EH (cell line): ENCODE measurements at places on chromosomes 3 and 15.

DNA sequence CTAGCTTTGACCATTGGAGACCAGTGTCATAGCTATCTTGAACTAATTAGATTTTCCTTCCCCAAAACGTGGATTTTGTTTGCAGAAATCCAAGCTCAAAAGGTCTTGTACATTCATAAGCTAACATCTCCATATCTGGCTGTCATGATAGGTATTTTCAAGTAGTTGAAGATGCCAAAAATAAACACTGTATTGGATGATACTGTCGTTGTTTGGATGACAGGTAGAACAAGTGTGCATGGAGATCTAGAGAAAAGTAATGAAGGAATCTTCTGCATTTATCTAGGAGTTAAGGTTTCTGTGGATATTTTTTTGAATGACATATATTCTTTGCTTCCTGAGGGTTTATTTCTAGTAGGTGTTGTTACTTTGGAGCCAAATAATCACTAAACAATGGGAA lies 1696.1 kb downstream of the SI start:
- DNase-seq, result no peak

DNA sequence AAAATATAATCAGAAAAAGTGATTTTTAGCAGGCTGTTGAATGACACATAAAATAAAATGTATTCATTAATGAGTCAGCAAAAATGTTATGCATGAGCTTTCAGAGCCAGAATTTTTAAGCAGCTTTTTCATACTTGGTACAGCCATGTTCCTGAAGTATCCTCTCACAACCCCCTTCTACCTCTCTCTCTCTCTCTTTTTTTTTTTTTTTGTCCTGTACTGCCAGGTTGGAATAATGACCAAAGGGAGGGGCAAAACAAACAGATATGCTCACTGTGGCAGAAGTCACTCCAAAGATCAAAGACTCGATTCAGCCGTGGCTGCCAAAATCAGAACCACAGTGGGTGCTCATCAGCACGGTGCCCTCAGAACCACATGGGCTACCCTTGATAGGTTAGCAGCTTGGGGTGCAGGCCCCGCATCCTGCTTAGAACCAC lies 383.0 kb downstream of the ZBTB20 start:
- peak; percentile 47 for DNase-seq

- peak; percentile 98 for DNase-seq
Observed at GRCh38 chr15:62977952-62978811, 64.4 kb upstream of the TPM1 start.

GRCh38 chr15:66872405-66872804 lies 170.4 kb downstream of the SMAD6 start:
- peak; percentile 55 for DNase-seq

GRCh38 chr3:128317698-128318231 lies 148.9 kb downstream of the DNAJB8 start:
- no peak for DNase-seq

DNA sequence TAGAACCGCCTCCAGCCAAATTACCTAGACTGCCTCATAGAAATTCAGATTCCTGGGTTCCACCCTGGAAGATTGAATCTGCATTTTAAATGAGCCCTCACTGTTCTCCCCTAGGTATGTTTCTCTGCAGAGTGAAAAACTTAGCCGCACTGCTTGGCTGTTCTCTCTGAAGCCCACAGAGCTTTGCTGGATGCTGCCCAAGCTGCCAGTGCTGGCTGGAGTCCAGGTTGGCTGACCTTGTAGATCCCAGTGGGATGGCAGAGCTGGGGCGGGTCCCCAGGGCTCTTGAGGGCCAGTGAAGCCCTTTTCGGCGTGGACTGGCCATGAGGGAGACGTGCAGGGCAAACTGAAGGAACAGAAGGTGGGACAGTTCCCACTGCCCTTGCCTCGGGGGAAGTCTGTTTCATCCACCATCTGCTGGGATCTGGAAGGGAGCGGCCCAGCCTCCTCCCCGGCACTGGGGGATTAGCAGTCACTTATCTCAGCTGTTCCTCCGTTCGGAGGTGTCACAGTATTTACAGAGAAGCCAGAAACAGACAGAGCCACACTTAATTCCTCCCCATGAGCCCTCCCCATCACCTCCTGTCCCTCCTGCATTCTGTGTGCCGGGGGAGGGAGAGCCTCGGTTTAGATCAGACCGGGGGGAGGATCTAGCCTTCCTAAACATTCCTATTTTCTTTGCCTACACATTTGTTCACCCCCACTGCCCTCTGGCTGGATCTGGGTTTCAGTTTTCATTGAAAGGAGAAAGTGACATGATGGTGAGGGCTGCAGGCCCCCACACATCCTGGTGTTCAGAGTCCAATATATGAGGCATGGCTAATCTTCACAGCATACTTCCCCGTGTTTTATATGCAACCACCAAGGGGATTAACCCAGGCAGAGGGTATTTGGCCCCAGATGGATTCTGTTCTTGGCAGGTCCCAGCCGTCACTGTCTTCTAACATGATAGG lies 4.1 kb upstream of the ACTC1 start:
- DNase-seq, result peak; percentile 65

DNA sequence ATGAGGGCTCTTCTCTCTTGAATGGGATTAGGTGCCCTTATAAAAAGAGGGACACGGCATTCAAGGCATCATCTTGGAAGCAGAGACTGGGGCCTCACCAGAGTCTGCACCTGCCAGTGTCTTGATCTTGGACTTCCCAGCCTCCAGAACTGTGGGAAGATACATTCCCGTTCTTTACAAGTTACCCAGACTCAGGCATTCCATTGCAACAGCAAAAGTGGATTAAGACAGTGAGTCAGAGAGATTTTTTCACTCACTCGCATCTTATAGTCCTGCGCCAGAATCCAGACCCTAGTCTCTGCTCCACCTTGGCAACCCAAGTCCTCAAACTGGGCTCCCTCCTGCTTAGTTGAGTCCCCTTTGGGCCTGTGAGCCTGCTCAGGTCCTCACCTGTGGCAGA lies 2.7 kb downstream of the LCTL start:
- DNase-seq, result peak; percentile 19

DNA sequence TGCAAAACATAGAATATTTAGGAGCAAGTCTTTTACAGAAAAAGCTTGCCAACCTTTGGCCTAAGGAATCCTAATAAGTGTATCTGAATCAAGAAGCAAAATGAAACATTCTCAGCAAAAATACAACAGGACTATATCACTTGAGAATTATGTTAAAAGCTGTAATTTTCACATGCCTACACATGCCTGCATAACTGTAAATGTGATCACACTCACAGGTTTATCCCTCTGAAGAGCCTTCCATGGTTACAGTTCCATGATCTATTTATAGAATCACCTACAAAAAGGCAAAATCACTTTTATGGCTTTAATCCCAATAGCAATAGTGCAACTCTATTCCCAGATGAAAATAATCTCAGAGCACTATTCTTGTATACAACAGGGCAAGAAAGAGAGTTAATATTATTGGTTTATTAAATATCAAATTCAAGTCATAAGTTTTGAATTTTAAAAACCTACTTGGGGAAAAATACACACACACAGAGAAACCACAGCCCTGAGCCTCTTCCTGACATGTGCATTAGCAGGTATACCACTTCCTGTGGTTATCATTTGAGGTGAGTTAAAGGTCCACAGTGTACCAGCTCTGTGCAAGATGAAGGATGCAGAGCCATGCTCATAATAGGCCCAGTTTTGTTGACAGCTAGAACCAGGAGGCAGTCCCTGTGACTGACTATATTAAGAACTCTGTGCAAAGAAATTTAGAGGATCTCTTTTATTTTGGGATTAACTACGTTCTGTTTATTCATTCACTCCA lies 252.5 kb upstream of the TGFBR2 start:
- no peak for DNase-seq

DNA sequence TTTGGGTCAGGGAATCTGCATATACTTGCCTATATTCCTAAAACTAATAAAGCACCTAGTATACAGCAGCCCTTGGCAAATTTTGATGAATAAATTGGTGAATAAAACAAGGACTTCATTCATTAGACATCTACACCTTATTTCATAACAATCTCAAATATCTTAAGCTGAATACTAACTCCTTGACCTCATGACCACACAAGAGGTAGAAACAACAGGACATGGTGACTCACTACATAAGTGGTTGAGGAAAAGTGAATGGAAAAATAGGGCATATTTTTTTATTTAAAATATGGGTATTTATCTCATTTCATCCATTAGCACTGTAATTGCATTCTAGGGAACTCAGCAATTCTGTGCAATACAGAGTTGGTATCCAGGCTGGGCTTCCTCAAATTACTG lies 7.8 kb upstream of the STAC start:
- peak; percentile 45 for DNase-seq
